ENCODE measurements at places on chromosomes 1 and 21.
A peak's percentile ranks its signal among the peaks of the same experiment; 100 is the strongest.

- no peak for DNase-seq
Measured at GRCh38 chr1:53315046-53315445, 12.8 kb downstream of the LRP8 start.

- DNase-seq = no peak
Measured at GRCh38 chr1:53145051-53145600, 2.7 kb upstream of the SLC1A7 start.

DNA sequence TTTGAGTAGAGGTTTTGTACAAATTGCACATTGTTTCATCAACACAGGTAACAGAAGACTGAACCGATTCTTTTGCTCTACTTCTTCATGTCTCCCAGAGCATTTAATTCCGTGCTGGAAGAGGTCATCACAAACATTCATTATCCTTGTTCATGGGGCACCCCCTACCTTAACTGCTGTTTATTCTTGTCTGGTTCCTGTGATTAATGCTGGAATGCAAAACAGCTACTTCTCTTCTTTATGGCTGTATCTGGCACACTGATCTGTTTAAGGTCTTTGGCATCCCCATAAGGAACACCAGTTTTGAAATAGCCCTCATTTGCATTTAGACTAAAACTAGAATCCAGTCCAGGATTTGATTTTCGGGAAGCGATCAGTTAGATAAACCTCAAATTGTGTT is 42.2 kb downstream of the NTNG1 start:
- DNase-seq = no peak

- DNase-seq = peak; percentile 12
Measured at GRCh38 chr1:224380003-224380402, 23.3 kb downstream of the CNIH4 start.

- no peak for DNase-seq
Measured at GRCh38 chr1:234600418-234601281, 9.3 kb downstream of the IRF2BP2 start.

GRCh38 chr1:152048416-152049009 is 11.7 kb upstream of the S100A11 start:
- no peak for DNase-seq

DNA sequence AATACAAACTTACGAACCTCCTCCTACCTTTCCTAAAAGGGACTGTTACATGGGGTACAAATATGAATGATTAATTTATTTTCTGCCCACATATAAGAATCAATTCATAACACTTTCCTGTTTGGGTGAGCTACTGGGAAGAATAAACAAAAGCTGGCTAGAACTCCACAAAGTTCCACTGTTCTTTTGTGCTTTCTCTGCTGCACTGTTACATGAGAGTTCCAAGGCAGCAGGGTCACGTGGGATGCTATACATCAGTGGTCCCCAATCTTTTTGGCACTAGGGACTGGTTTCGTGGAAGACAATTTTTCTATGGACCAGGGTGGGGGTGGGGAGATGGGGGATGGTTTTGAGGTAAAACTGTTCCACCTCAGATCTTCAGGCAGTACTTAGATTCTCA is 2.2 kb upstream of the ANGPTL7 start:
- DNase-seq = no peak

DNA sequence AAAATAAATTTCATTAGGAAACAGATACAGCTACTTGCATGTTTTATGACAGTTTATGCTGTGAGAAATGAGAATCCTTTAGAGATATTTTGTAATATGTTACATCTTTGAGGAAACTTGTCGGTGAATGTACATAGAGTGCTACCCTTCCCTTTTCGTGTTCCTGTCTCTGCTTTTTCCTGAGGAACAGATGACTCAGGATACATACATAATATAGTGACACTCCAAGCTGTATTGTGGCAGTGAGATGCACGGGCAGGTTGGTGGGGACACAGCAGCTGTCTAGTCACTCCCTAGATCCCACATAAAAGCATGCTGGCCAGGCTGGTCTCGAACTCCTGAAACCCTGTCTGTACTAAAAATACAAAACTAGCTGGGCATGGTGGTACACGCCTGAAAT is 20.9 kb upstream of the MARK1 start:
- no peak for DNase-seq

GRCh38 chr1:170562646-170563338 is 30.8 kb downstream of the GORAB start:
- no peak for DNase-seq

- DNase-seq = no peak
Measured at GRCh38 chr1:89989799-89990198, 5.1 kb upstream of the ZNF326 start.

DNA sequence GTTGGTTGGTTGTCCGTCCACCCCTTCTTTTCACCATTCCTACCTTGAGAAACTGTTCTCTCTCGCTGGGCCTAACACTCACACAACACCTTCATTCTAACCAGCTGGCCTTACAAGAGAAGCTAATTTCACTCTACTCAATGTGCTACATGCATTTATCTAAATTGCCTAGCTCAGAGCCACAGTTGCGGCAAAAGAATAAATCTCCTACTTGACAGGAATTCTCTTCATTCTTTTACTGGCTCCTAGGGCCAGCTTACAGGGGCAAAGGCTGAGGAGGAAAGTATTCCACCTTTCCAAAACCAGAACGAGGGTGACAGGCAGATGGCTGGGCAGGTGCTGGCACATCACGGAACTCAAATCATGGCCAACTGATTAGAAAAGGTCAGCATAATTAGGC is 6.5 kb downstream of the F3 start:
- DNase-seq = no peak

DNA sequence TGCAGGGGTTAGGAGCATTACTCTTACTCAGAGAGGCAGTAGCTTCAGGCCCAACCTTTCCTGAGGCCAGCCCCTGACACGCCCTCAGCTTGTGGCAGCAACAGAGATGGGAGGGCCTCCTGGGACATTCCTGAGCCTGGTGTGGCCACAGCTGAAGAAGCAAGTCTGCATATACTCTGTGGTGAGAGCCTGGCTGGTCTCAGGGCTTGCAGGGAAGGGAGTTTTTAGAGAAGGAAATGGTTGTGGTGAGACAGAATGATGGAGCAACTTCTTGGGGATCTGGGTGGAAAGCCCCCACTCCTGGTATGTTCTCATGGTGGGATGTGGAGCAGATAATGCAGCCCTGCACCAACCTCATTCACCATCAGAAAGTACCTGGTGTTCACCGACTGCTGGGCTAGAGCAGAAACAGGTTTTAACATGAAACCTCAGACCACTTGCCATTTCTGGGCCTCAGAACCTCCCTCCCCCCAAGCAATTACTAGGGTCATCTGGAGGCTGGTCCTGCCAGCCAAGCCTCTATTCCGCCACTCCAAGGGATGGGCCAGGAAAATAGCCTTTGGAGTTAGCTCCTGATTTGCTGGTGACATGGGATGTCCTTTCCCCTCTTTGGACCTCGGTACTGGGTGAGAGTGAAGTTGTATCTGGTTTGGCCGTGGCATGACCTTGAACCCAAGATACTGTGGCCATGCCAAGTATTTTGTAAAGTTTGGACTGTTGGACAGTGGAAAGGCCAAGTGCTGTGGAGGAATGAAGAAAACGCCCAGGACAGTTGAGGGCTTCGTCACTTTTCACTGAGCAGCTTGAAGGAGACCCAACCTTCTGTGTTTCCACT is 28.1 kb upstream of the RNF19B start:
- peak; percentile 21 for DNase-seq

DNA sequence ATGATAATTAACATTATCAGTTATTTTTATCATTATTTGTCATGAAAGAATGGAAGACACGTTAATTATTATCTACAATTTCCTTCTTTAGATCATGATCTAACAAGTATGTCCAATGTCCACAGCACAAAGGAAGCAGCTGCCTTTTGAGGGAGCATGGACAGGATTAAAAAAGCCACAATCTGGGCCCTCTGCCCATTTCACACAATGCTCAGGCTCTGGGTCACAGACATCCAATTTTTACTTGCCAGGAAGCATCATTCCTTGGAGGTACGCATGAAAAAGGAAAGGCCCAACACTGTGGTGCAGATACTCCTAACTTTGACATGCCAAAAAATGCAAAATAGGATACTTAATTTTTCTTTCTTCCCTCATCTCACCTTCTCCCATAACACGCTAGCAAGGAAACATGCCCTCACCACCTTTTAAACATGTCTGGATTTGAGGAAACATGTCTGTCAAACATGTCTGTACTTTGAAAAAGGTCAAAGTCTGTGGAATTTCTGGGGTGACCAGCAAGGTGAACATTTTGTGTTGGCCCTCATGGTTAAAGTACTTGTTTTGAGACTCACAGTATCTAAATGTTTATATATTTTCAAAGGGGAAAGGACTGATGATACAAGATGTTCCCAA is 40.0 kb downstream of the GADD45A start:
- DNase-seq = no peak

- no peak for DNase-seq
Measured at GRCh38 chr1:224251741-224252146, 68.7 kb downstream of the DEGS1 start.

DNA sequence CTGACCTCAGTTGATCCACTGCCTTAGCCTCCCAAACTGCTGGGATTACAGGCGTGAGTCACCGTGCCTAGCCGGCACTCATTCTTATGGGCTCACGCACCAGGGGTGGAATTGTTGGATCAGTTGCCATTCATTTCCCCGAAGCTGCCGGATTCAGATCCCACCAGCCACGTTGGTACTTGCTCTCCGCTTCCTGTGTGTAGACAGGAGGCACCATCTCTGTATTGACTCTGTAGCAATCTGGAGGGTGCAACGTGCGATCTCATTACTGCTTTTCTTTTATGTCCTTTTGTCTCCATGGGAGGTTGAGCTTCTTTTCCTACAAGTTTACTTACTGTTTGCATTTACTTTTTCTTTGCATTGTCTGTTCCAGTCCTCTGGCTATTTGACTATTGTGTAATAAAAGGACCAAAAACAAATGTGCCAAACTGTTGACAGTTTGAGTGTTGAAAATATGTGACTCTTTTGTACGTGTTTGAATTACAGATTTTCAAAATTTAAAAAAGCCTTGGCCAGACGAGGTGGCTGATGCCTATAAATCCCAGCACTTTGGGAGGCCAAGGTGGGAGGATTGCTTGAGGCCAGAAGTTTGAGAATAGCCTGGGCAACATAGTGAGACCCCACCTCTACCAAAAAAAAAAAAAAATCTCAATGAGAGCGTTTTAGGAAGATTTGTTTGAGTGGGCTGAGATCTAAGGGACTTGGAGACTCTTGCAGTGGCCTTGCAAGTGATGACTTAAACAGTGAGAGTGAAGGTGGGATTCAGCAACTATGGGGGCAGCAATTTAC is 39.1 kb downstream of the SPSB1 start:
- DNase-seq = no peak

DNA sequence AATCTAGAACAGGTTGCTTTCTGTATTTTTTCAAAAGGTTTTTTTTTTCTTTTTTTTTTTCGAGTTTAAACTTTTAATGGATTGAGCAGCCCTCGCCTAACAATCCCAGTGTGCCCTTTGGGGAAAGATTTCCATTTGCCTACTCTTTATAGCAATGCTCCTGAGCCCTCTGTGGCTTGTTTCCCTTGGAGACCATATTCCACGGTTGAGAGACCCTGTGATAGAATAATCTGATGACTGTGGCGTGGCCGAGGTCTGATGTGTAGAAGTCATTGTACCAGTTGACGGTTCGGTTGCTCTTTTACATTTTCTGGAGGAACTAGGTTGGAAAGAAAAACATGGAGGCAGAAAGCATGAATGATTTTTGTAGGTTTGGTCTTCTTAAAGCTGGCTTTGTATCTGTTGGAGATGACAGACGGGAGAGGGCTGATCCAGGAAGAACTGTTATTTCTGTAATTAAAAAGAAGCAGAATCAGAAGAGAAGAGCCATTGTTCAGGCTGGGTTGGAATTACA is 305.7 kb upstream of the NRIP1 start:
- DNase-seq = no peak

DNA sequence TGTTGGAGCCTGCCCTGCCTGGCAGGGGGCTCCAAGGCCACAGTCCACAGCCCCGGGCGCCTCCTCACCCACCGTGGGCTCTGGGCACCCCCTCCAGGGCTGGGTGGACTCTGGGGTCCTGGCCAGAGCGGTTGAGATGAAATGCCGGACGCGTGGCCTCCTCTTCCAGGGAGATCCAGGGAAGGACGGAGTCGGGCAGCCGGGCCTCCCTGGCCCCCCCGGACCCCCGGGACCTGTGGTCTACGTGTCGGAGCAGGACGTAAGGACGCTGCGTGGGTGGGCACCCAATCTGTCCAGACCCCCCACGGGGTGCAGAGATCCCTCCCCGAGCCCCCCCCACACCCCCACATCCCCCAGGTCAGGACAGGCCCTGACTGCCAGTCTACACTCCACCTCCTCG is 51.2 kb downstream of the SLC19A1 start:
- no peak for DNase-seq

- no peak for DNase-seq
Measured at GRCh38 chr1:57591842-57592241, 168.0 kb upstream of the DAB1 start.

DNA sequence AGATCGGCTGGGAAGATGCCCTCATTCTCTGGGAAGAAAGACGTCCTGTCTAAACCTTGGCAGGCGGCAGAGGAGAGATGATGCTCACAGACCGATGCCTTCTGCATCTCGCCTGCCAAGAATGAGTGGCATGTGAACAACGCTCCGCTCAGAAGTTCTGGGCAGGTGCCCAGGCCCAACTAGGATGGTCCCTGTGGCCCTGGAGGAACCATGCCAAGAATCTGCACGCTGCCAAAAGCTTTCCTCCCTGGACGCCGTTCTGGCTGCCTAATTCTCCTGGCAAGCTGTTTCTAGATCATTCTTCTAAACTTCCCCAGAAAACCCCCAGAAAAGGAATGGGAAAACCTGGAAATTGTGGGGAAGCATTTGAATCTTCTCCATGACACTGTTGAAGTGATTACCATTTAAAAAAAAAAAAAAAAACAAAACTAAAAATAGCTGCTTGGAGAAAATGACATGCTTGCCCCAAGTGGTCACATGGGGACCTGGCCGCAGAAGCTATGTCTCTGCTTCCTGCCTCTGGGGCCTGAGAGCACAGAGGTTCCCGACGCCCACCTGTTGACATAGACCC is 440.9 kb downstream of the PRDM2 start:
- no peak for DNase-seq

DNA sequence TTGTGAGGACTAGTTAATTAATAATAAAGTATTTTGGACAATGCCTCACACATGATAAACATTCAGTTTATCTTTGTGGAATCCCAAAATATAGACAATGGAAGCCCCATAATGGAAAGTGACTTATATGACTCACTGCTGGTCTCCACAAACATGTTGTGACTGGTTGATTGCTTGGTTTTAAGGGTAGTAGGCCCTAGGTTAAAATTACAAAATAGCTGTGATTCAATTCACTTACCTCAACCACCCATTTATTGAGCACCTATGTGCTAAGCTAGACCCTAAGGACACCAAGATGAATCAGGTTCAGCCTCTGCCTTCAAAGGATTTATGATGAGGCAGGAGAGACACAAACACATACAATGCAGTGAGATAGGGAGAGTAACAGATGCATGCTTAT is 42.4 kb downstream of the KANK4 start:
- no peak for DNase-seq

GRCh38 chr1:227451954-227452353 is 111.4 kb upstream of the ZNF678 start:
- no peak for DNase-seq

DNA sequence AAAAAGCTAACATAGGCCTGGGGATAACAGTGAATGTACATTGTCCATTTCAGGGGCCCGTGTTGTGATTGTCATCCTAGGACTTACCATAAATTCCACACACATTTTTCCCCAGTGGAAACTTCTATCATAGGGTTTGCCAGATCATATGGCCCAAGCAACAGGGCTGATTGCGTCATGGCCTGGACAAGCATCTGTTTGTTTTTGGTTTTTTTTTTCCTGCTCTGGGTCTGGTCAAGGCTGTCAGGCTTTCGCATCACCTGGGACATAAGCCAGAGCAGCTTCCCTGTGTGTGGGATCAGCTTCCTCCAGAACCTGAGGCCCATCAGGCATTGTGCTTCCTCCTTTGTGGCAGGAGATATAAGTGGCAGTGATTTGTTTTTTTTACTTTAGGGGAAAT is 598.5 kb upstream of the USP24 start:
- DNase-seq = no peak

All from stimulated activated CD4-positive, alpha-beta T cell treated with anti-CD3 and anti-CD28 coated beads, Interleukin-15, amount 100 ng/mL, for 1 hour (primary cell).